Activated CD4-positive, CD25-positive, alpha-beta regulatory T cell (primary cell): ENCODE measurements at places on chromosomes 1 and 21.
A peak's percentile ranks its signal among the peaks of the same experiment; 100 is the strongest.

- DNase-seq, result no peak
Observed at GRCh38 chr21:15549671-15550070, 180.1 kb upstream of the USP25 start.

- no peak for DNase-seq
Observed at GRCh38 chr1:155099331-155099730, 20.7 kb downstream of the EFNA3 start.

- DNase-seq, result no peak
Observed at GRCh38 chr21:39066829-39067780, 116.1 kb downstream of the PSMG1 start.

GRCh38 chr1:28259252-28259933, at the start of gene SESN2:
TSS of gene SESN2 (plus strand) at chr1:28259518. CDS start at chr1:28259848, 330 bp downstream.
- DNase-seq, result peak; percentile 98

GRCh38 chr21:35606146-35606545, 454.2 kb downstream of the SETD4 start:
- no peak for DNase-seq

DNA sequence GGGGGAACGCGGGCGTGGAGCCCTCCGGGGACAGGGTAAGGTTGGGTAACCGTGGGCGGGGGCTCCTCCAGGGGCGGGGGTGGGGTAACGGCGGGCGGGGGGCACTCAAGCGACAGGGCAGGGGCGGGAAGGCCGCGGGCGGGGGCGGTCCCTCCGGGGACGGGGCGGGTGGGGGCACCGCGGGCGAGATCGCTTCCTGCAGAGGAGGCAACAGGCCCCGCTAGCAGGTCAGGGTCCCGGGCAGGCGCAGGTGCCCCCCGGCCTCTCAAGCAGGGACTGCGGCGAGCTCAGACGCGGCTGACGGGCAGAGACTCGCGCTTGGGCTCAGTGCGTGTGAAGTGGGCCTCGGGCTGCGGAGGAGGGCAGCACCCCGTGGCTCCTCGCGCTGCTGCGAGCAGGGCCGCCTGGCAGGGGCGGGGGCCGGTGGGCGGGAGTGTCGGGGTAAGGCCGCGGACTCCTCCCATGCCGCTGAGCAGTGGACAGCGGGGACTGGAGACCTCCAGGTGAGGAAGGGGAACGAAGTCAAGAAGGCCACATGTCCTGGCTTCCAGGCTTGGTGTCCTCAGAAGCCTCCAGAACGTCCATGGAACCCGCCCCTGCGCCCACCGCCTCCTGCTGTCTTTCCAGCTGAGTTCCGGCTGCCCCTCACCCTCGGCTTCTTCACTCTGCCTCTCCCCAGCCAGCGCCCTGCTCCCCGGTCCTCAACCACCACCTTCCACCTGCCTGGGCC, 627 bp upstream of the GNB1 start:
- peak; percentile 67 for DNase-seq

DNA sequence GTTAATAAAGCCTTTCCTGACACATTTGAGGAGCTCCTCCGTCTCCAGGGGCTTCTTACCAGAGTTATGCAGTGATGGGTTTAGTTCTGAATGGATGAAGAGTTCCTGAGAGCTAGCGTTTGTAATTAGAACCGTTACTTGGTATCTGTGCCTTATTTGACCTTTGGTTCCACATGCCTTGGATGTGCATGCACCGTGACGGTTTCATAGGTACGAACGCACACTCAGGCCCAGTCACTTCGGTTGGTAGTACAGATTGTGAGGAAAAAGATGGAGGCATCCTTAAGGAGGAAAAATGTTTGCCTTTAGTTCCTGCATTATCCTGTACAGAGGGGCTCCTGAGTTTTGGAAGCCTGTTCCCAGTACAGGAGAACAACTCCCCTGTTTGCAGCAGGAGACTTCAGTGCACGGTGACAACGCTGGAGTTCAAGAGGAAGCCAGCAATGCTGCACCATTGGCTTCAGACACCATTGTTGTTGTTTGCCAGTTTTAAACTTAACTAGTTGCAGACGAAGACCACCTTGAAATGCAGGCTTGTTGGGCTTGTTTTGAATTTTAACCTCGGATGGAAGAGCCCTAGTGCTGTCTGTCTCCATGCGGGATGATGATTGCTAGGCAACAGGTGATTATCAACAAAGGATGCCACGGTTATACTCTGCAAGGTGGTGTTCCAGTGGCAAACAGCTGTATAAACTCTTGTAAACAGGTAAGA, 8.2 kb downstream of the RBM15 start:
- no peak for DNase-seq

GRCh38 chr21:17834639-17835354, 15.6 kb upstream of the C21orf91 start:
- DNase-seq, result no peak

GRCh38 chr1:54255026-54255702, 55.2 kb downstream of the MRPL37 start:
- DNase-seq, result no peak

GRCh38 chr1:233268389-233269022, 27.0 kb downstream of the PCNX2 start:
- DNase-seq, result no peak

- no peak for DNase-seq
Observed at GRCh38 chr1:12761781-12762180, 11.8 kb upstream of the PRAMEF12 start.
